Tongue (tissue), 3 donors: ENCODE measurements at places on chromosomes 11 and 22. TPM values are rescaled to one million over a fixed set of nuclear protein-coding genes. Genes with fewer than 3 reads are reported as not detected.

DNA sequence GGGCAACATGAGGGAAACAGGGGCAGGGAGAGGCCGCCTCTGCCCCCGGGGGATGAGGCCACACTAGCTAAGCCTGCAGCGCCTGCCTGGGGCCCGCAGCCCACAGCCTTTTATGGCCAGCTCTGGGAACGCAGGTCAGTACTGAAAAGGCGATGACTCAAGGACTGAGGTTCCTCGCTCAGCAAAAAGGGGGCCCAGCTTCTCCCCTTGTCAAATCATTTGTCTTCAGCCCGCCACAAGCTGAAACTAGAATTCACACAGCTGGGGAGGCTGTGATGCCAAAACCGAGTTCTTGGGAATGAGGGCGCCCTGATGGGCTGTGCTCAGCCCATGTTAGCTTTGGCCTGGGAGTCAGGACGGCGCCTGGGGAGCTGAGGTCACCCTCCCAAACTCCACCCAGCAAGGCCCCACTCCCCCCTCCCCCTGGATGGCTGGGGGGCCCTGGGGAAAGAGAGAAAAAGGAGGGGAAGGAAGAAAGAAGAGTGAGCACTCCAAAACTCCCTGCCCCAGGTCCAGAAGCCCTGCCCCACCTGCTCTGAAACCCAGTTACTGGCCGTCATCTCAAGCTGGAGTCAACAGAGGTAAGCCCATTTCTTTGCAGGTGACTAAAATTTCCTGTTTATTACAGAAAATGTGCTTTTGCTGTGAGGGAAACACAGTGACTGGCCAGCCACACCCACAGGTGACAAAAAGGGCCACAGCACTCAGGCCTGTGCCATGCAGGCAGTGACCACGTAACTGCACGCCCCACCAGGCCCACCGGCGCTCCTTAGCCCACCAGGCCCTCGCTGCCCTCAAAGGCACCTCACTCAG is 13.7 kb downstream of the EHD1 start:
- peak; percentile 84 for DNase-seq

DNA sequence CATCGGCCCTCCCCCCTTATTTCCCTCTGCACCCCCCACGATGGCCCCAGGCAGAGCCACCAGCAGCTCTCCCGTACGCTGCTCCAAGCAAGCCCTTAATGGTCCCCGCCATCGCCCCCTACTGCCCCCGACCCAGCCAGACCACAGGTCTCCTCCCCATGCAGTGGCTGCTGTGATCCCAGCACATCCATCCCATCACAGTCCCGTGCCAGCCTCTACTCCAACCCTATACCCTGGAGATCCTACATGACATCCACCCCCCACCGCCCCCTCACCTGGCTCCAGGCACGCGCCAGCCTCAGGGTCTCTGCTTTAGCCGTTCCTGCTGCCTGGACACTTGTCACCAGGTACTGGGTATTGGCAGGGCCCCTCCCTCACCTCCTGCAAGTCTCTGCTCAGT is 85.8 kb upstream of the RTL6 start:
- DNase-seq, result no peak

DNA sequence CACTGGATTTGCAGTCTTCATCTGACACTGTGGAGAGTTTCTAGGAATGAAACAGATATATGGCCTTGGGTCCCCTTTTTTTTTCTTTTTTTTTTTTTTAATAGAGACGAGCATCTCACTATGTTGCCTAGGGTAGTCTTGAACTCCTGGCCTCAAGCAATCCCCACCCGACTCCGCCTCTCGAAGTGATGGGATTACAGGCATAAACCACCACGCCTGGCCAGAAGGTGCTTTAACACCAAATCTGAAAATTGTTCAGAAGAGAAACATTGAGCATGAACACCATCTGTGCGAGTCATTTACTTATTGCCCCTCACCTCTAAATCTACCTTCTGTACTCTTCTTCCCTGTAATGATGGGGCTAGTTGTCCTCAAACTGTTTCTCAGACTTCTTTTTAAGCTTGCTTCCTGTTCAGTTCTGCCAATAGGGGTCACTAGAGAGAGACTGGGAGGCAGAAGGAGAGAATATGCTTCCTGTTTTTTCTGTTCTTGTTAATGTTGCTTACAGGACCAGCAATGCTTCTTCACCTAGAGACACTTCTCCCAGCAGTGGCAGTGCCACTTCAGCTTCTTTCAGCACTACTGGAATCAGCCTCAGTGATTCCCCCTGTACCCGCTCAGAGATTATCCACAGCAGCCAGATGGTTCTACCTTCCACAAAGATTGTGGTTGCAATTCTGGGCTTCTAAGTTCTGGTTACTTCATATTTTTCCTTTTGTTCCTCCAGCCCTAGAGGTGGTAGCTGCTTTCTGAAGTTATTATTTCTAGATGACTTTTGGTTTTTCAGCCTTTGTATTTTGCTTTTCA is 20.8 kb upstream of the ZBED5 start:
- DNase-seq, result peak; percentile 68

DNA sequence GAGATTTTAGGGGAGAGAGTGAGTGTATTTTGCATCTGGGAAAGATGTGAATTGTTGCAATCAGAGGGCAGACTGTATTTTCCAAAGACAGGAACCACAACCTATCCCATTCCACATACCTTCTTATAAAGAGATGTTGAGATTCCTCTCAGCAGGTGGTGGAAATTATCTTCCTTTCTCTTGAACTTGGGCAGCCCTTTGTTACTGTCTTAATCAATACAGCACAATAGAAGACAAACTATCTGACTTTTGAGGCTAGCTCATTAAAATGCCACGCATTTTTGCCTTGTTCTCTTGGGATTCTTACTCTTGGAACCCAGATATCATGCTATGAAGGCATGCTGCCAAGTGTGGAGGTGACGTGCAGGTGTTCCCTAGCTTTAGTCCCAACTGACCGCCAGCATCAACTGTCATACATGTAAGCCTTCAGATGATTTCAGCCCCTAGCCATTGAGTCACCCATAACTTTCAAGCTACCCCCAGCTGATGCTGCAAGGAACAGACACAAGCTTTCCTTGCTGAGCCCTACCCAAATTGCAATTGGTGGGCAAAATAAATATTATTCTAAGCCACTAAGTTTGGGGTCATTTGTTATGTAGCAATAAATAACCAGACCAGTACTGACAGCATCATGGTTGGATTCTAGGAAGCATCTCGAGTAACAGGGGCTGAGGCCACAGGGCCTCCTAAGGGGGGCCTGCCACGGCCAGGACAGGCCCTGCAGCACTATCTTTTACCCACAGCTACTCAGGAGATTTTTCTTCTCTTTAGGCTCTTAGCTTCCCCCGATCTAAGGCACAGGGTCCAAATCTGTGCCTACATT is 63.0 kb downstream of the RPL27A start:
- DNase-seq, result no peak

The OR52B2 gene
- not detected for total RNA-seq

The SYCE3 gene
- not detected for total RNA-seq

GRCh38 chr22:29621761-29622526 is 18.5 kb downstream of the NF2 start:
- peak; percentile 19 for DNase-seq

GRCh38 chr11:61966734-61967115 is 709 bp downstream of the FTH1 start:
- no peak for DNase-seq

DNA sequence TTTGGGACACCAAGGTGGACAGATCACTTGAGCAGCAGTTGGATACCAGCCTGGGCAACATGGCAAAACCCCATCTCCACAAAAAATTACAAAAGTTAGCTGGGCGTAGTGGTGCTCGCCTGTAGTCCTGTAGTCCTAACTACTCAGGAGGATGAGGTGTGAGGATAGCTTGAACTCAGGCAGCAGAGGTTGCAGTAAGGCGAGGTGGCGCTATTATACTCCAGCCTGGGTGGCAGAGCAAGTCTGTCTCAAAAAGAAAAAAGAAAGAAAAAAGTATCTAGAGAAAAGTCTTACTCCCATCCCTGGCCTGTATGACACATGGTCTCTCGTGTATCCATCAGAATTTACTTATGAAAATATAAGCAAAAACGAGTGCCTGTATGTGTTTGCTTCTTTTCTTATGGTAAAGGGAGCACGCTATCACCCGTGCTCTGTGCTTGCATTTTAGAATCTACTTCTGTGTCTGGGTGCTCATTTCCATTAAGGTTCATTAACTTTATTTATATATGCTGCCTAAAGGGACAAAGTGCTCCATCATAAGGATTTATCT is 15.4 kb upstream of the CPT1A start:
- DNase-seq, result no peak

The CARD10 gene
- 12.2 TPM for total RNA-seq

GRCh38 chr11:15670520-15671070 is 555.9 kb downstream of the INSC start:
- DNase-seq, result no peak

DNA sequence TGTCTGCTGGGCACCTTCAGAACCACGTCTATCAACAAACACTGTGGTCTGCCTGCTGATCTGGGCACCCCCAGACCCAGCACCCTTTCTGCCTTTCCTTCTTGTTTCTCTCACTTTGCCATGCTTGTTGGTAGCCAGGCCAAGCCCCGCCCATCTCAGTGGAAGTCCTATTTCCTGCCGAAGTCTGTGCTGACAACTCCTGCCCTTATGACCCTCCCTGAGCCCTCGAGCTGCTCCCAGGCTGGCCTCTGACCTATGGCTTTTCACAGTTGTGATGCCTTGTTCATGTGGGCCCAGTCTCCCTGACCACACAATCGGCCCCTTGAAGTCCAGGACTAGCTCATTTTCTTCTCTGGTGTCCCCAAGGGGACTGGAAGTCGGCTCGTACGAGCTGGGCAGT is 132.1 kb downstream of the DSCAML1 start:
- no peak for DNase-seq

The RASD2 gene
- 2.8 TPM for total RNA-seq

GRCh38 chr22:29637181-29637580 is 33.7 kb downstream of the NF2 start:
- no peak for DNase-seq

GRCh38 chr11:34910817-34911216 is 5.4 kb downstream of the APIP start:
- DNase-seq, result no peak

- no peak for DNase-seq
Measured at GRCh38 chr11:35791088-35791958, 128.7 kb downstream of the TRIM44 start.

The OR5AP2 gene
- not detected for total RNA-seq

DNA sequence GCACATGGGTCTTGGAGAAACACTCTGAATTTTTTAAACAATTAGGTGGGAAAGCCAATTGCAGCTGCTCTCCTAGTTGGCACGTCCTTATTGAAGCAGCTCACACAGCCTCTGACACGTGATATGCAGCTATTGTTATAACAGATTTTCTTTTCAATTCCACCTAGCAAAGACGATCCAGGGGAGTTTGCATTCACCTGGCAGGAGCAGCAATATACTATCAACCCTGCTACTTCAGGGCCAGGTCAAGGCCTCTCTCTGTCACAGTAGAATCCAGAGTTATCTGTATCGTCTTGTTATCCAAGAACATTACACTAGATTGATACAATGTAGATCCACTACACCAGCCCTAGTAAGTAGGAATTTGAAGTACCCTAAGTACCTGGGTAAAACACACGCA is 8.3 kb downstream of the KRTAP5-11 start:
- no peak for DNase-seq

GRCh38 chr11:113141010-113141409 is 173.4 kb upstream of the TTC12 start:
- DNase-seq, result no peak

GRCh38 chr11:104999721-105000120 is 23.2 kb downstream of the CASP5 start:
- no peak for DNase-seq

GRCh38 chr11:123481640-123482039 is 51.6 kb downstream of the GRAMD1B start:
- no peak for DNase-seq

The OR1S2 gene
- not detected for total RNA-seq

- peak; percentile 2 for DNase-seq
Measured at GRCh38 chr11:88709567-88709966, 356.2 kb downstream of the GRM5 start.

DNA sequence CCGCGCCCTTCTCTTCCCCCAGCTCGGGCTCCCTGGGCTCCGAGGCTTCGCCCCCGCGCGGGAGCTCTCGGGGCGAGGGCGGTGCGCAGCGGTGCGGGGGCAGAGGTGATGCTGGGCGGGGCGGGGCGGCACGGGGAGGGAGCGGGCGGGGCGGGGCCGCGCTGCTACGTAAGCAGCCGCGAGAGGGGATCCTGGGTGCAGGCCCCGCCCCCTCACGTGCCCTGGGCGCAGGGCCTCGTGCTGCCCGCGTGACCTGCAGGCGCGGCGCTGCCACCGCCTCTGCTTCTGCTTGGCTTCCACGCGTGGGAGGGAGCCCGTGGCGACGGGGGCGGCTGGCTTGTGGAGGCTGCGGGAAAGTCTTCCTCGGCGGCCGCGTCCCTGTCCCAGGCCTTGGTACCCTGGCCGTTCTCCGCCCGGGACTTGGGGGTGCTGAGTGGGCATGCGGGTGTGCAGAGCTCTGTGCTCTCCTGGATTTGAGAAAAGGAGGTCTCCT is 132.6 kb upstream of the HSD17B12 start:
- DNase-seq, result no peak

The C1QTNF4 gene
- 5.3 TPM for total RNA-seq

DNA sequence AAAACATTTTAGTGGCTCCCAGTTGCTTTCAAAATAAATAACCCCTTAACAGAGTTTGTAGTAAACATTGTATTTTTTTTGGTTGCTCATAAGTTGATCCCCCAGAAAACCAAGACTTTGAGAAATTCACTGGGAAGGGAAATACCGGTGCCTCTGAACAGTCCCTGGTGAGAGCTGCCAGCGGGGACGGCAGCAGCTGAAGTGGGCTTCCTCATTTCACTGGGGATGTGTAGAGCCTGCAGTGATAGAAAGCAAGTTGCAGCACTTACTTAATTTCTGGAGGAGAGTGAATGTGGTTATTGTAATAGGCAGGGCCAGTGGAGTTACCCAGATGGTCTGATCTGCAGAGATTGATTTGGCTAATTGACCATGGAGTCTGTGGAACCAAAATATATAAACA is 18.6 kb upstream of the MCHR1 start:
- DNase-seq, result no peak

DNA sequence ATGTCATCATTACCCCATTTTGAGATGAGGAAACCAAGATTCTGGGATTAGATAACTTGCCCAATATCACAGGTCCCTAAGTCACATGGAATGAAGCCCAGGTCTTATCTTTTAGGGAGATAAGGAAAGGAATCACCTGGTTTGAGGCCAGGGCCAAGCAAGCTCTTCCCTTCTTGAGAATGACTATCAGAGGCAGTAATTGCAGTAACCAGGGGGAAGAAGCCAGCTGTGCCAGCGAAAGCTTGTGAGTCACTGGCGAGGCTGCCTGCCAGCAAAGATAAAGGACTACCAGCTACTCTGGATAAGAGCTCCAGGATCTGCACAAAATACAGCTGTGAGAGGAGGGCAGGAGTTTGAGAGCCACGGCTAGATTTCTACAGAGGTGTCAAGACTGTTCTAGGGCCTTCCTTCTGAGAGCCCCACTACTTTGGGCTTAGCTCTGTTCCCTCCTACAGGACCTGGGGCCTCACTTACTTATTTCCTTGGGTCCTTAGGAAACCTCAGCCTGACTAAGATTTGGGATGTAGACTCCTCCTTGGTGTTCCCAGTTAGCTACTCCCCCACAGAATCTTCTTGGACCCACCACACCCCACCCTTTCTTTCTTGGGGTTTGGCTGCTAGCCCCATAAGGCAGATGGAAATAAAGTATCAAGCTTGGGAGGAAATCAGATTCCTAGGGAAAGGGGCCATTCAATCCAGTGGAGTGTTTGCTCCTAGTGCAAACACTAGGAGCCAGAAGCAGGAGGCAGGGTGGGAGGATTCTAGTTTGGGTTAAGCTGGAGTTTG is 9.7 kb upstream of the CCKBR start:
- peak; percentile 57 for DNase-seq

The MOGAT2 gene
- total RNA-seq, result not detected
